ENCODE measurements at places on chromosomes 2 and 18.
A peak's percentile ranks its signal among the peaks of the same experiment; 100 is the strongest.

DNA sequence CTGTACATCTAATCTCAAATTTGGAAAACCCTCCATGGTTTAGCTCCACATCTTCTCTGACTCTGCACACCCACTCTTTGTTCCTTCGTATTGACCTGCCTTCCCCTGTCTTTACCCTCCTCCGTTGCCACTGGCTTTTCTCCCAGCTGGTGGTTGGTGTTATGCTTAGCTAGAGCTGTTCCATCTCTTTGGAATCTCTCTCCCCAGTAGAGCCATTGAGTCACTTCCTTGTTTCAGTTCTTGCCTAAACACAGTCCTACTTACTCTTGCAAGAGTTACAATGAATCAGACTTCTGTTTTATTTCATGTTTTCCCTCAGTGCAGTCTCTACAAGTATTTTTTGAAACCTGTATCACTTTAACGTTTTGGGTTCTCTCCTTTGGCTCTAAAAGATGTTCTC is 263.9 kb downstream of the LTBP1 start:
- no peak for DNase-seq

GRCh38 chr18:58009166-58009565 is 34.9 kb upstream of the NEDD4L start:
- DNase-seq, result no peak

DNA sequence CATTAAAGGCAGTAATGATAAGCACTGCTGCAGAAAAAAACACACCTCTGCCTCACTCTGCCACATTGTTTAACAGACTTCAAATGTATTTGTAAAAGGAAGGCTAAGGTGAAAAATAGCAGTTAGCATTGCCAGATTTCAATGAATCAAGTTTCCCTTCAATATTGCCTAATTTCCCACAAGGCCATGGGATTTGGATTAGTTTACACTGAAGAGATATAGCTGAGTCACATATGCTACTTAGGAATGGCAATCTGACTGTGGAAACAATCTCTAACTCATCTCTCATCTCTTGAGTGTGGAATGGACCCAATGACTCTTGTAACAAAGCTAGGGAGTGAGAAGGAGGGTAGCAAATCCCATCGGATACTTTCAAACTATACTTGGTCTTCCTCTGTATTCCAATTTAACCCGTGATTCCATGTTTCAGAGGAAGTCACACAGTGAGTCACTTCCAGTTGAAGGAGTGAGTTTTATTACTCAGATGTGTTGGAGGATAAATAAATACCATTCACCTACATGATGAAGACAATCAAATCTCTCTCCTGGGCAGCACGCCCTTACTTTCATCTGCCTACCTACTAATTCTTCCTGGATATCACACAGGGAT is 5.1 kb downstream of the B4GALT6 start:
- no peak for DNase-seq

- DNase-seq, result no peak
Measured at GRCh38 chr2:217254111-217254510, 394.2 kb upstream of the TNP1 start.

DNA sequence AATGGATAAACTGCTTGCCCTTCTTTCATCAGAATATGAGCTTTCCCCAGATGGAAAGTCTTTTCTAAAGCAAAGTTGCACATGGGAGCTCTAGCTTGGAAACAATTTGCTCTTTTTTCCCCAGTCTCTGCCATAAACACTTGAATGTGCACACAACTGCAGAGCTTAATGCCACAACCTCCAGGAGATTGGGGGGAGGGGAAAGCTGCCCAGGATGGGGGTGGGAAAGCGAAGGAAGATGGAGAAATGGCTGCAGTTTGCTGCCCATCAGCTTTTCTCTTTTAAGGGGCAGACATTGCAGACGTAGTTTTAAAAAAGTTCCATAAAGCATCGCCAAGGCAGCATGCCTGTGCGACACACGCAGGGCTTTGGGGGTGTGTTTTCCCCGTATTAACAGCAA is 1.5 kb downstream of the ACKR3 start:
- peak; percentile 2 for DNase-seq

GRCh38 chr2:96970248-96970875 is 16.0 kb downstream of the FAM178B start:
- no peak for DNase-seq

GRCh38 chr2:136255648-136256461 is 137.9 kb upstream of the CXCR4 start:
- no peak for DNase-seq

GRCh38 chr2:101517758-101518271 is 42.9 kb upstream of the RFX8 start:
- no peak for DNase-seq

GRCh38 chr18:58390399-58390798 is 238.5 kb downstream of the ALPK2 start:
- no peak for DNase-seq

DNA sequence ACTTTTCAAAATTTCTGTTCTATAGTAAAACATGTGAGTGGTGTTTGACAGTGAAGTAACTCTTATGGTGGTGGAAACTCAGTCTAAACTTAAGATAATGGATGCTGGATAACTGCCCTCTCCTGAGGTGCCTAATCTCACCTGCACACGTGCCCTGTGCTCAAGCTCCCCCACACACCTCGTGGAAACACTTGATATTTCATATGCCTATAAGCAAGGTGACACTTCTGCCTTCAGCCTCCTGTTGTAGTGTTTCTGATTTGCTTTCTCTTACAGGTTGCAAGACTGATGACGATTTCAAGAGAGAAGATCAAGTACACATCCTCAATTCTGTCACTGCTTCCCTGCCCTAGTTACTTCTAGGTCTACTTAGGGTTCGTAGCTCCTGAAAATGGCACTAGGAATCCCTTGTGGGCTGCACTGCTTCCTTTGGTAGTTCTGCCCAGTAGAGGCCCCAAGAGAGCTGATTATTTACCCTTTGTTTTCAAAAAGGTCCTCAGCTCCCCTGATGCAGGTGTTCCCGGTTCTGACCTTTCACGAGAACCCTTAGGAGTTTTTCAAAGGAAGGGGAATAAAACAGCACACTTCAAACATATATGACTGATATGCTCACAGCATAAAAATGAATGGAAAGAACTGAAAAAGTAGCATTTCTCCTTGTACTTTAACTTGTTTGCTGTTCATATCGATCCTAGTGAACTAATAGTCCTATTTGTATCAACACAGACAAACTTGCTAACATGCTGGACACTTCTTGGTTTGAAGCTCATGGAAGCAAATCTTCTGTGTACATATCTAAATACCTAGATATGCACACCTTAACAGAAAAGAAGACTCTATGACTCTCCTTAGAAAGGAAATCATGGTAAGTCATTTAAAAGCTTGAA is 6.7 kb downstream of the CAVIN2 start:
- no peak for DNase-seq

DNA sequence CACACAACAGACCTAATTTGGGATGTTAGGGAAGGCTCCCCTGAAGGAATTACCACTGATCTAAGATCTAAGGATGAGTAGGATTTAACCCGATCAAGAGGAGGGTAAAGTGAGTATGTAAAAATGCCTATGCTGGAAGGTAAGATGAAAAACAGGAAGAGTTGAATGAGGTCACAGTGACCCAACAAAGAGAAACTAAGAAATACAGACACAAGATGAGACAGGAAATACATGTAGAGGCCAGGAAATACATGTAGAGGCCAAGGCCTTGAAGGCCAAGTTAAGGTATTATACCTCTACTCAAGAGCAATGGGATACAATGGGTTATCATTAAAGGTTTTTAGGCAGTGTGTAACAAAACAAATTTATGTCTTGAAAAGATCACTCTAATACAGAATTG is 131.6 kb upstream of the TANK start:
- DNase-seq, result no peak

DNA sequence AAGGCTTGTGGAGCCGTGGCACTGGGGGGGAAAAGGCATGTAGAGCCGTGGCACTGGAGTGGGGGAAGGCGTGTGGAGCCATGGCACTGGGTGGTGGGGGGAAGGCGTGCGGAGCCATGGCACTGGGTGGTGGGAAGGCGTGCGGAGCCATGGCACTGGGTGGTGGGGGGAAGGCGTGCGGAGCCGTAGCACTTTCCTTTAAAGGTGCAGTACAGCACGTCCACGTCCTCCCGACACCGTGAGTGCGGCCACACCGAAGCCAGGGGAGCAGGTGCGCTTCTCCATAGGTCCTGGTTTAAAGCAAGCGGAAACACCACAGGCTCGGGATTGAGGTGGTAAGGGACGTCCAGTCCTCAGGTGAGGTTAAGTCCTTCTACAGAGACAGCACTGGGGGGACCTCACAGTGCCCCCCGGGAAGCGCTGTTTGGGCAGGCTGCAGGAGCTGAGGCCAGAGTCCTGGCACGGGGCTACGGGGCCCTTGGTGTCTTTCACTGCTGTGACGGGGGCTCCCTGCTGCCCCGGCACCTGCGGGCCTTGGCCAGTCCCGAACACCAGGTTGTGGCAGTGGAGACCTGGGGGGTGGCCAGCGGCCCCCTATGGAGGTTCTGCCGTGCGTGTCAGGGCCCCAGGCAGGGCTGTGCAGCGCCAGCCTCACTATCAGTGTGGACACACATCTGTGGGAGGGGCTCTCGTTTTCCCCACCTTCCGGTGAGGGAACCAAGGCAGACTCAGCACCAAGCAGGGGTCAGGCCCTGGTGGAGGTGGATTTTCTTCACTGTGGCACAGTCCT is 93.0 kb upstream of the CTDP1 start:
- peak; percentile 16 for DNase-seq

DNA sequence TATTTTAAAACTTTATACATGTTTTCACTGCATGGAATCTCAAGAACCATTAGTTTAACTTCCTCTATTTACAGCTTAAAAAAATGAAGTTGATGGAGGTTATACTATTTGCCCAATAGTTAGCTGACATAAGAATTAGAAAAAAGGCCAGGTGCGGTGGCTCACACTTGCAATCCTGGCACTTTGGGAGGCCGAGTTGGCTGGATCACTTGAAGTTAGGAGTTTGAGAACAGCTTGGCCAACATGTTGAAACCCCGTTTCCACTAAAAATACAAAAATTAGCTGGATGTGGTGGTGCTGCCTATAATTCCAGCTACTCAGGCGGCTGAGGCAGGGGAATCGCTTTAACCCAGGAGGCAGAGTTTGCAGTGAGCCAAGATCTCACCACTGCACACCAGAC is 125.1 kb upstream of the CDH19 start:
- DNase-seq, result no peak

DNA sequence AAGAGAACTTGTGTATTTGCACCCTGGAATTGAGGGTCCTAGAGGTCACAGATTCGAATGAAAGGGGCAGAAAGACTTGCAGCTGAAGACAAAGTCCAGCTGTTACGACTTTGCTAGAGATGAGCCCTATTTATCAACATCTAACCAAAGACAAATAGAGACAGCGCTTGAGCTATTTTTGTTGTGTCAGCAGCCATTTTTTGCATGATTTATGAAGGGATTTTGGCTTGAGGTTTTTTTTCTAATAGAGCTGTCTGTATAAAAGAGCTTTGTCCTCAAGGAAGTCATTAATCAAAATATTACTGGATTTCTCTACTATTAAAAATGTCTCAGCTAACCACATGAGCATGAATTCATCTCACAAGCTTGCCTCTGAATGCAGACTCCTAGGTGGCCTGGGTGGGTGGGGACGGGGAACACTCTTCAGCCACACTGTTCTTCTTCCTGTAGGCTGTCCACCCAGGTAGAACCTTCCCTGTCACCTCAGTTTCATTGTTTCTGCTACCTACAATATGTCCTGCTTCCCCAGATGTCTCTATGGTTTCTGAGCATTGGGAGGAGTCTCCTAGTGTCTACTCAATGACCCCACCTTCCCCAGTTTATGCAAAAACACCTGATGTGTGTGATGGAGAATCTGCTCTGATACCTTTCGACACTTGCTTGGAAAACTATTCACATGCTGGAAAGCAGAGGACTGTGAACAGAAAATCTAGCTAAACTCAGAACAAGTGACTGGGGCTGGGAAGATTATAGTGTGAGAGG is 7.2 kb upstream of the CD226 start:
- DNase-seq, result no peak

DNA sequence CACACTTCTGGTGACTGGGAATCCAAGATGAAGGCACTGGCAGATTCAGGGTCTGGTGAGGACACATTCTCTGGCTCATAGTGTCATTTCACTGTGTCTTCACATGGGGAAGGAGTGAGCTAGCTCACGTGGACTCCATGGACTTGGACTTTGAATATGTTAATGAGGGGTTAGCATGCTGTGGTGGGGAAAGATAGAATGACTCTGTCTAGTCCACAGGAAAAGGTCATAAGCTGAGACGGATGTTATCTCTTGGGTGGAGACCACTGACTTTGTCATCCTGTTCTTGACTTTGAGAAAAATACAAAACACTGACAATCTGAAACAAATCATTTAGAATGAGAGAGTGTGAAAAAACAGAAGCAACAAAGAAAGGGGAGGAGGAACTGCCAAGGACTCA is 145.9 kb downstream of the PIK3C3 start:
- DNase-seq, result no peak

- DNase-seq, result no peak
Measured at GRCh38 chr2:189188115-189188805, 8.7 kb upstream of the COL5A2 start.

GRCh38 chr2:131046918-131047652 is 46.2 kb downstream of the FAM168B start:
- no peak for DNase-seq

DNA sequence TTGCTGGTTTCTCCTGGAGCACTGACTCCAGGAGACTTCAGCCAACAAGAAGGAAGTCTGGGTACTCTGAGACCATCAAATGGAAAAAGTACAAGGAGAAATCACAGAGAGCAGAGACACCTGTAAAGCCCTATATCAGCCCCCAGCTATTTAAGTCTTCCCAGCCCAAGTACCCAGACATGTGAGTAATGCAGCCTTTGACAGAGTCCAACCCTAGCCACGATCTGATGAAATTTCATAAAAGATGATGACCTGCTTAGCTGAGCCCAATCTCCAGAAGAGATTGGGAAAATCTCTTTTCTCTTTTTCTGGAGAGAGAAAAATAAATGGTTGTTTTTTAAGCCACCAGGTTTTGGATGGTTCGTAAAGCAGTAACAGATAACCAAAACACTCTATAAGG is 196.6 kb downstream of the NBAS start:
- DNase-seq, result no peak

- DNase-seq, result no peak
Measured at GRCh38 chr2:120289221-120289906, 36.7 kb downstream of the RALB start.

DNA sequence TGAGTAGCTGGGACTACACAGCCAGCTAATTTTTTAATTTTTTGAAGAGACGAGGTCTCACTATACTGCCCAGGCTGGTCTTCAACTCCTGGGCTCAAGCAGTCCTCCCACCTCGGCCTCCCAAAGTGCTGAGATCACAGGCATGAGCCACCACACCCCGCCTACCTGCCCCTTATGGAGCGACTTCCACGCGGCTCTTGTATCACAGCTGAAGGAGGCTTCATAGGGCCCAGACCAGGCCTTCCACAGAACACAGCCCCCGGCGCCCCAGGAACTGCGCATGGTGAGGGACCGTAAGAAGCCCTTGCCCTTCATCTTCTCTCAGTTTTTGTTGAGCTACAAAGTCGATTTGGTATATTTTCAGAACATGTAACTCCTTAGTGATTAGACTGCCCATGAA is 220.3 kb downstream of the KLHL29 start:
- no peak for DNase-seq

GRCh38 chr2:68774569-68775271 is 40.1 kb downstream of the ARHGAP25 start:
- peak; percentile 66 for DNase-seq

- no peak for DNase-seq
Measured at GRCh38 chr2:48049371-48049770, 143.1 kb upstream of the FBXO11 start.
